ENCODE measurements at places on chromosomes 16 and 17.

DNA sequence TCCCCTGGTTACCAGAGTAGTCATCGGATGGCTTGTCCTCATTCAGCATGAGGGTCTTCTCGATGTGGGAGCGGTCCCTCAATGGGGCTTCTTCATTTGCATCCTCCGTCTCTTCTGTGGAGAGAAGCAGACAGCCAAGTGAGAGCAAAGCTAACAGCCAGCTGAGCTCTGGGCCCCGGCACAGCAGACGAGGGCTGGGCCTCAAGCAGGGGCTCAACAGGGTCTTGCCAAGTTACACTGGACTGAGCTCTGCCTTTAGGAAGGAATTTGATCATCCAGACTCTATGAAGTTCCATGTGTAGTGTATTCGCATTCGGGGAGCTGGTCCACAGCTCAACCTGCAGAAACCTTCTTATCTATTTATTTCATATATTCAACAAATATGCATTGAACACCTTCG, 37.4 kb downstream of the SRL start:
- DNase-seq, result no peak

GRCh38 chr17:19269106-19269505, 31.9 kb downstream of the EPN2 start:
- no peak for DNase-seq

- no peak for DNase-seq
Observed at GRCh38 chr16:46859719-46860152, 24.4 kb upstream of the GPT2 start.

DNA sequence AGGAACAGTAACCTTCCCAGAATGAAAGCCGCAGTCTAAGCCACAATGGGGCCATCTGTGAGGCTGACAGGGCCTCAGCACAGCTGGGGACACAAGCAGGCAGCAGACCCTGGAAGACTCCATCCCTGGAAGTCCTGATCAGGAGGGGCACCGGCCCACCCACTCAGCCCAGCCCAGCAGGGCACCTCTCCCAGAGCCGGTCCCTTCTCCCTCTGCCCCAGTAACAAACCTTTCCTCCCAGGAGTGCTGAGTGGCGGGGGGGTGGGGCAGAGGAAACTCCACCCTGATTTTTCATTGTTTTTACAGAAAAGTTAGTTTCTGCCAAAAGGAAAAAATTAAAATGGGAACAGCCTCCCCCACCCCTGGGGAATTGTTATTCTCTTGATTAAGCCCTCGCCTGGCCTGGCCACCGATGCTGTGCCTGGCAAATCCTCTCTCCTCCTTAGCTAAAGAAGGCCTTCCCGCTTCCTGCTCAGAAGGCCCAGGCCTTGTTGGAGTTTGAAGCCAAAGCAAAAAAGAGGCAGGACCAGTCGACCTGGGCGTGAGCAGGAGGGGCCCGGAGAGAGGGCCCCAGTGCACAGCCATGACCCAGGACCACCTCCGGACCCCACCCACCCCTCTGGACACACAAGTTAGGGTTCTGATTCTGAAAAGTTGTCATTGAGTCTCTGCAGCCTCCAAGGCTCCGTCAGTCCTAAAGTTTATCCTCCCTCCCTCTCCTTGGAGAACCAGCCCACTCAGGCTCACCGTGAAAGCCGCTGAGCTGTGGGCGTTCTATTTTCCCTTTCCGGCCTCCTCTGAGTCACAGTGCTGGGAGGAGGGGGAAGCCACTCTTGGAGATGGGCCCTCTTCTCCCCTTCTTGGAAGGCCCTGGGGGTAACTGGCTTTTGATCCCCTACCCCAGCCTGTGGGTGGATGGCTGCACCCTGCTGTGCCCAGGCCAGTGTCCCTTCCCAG, 128.4 kb upstream of the TNRC6C start:
- DNase-seq, result no peak

GRCh38 chr17:70922268-70922667, 752.9 kb downstream of the KCNJ2 start:
- DNase-seq, result no peak
